ENCODE measurements at places on chromosomes 2 and 18. TPM values are rescaled to one million over a fixed set of nuclear protein-coding genes. Genes with fewer than 3 reads are reported as not detected.
A peak's percentile ranks its signal among the peaks of the same experiment; 100 is the strongest.

DNA sequence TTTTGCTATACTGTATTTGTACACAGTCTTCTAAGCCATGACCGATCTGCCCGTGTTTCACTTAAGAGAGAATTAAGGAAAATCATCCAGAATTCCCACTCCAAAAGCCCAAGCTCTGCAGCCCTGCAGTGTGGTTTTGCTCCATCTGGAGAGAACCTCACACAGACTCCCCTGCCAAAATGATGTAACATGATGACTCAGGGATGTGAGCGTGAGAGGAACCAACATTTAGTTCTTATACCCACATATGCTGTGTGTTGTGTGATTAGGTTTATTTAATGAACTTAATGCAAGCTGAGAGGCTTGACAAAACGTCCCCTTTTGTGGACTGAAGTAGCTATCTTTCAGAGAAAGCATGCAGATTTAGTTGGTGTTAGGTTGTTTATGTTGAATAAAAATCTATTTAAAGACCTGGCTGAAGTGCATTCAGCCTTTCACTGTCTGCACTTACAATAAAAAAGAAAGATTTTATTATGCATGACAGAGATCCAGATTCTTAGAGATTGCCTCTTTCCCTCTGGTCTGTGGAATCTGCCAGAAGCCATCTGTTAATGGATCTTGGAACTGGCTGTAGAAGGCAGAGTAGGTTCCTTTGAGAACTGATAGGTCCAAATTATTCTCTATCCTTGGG is 6.3 kb downstream of the RAB12 start:
- DNase-seq, result no peak
- H3K4me1 ChIP-seq, result peaks cover 52% of the 10 kb centered on the region
- peak overlapping the region; percentile 76 for H3K27ac ChIP-seq
- H3K27me3 ChIP-seq, result no peaks in the 10 kb centered on the region
- peak overlapping the region; percentile 6 for H3K4me3 ChIP-seq

DNA sequence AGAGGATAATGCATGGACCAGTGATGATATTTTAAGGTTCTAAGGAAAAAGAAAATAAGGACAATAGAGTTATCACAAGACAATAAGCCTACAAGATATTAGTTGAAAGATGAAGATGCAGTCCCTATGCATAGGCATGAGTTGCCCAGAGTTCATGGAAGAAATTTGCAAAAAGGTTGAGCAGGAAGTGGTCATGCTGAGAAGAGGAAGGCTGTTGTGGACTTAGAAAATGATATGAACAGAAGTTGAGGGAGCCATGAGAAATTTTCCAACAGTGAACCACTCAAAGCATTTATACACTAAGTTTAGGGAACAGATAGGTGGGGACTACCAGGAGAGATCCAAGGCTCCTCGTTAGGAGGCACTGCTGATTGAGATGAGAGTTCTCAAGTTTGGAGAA is 3.5 kb downstream of the OSBPL6 start:
- H3K36me3 ChIP-seq, result no peaks in the 10 kb centered on the region
- no peak overlapping the region for H3K4me3 ChIP-seq
- no peak overlapping the region for H3K27ac ChIP-seq
- H3K4me1 ChIP-seq, result peaks cover 19% of the 10 kb centered on the region
- H3K27me3 ChIP-seq, result peaks cover 7% of the 10 kb centered on the region
- DNase-seq, result peak; percentile 21

DNA sequence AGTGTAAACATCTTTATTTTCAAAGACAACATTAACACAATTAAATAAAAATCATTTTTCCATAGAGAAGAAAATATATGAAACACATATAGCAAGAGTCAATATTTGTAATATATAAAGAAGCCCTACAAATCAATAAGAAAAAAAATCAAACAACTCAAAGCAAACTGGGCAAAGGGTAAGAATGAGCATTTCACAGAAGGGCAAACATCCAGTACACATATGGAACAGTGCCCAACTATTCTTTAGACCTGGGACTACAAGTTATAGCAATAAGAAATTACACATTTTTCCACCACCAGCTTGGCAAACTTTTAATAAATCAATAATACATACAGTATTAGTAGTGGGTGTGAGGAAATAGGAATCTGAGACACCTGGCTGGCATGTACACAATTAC is 324.1 kb downstream of the CYP26B1 start:
- H3K4me3 ChIP-seq, result no peak overlapping the region
- H3K27me3 ChIP-seq, result no peaks in the 10 kb centered on the region
- no peaks in the 10 kb centered on the region for H3K4me1 ChIP-seq
- no peak for DNase-seq
- H3K27ac ChIP-seq, result no peak overlapping the region

DNA sequence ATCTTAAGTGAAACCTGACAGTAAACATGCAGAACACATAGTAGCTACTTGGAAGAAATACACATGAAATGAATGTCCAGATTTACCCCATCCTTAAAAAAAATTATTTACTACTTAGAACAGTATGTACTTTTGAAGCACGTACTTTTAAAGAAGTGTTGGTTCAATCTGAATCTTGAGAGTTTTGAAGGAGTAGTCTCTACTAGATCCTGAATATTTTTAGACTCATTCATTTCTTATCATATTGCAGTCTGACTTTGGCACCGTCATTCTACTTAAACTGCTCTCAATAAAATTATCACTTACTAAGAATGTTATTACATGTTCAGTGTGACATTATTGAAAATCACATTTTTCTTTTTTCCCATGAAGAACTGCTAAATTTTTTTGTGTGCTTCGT is 187.8 kb downstream of the DPP4 start:
- DNase-seq, result no peak
- H3K36me3 ChIP-seq, result no peaks in the 10 kb centered on the region
- no peak overlapping the region for H3K27ac ChIP-seq
- no peaks in the 10 kb centered on the region for H3K4me1 ChIP-seq
- no peaks in the 10 kb centered on the region for H3K27me3 ChIP-seq
- no peak overlapping the region for H3K4me3 ChIP-seq

- no peaks in the 10 kb centered on the region for H3K4me1 ChIP-seq
- H3K36me3 ChIP-seq, result peaks cover 24% of the 10 kb centered on the region
- no peaks in the 10 kb centered on the region for H3K27me3 ChIP-seq
- no peak for DNase-seq
Observed at GRCh38 chr18:46856973-46857372, 60.3 kb downstream of the PIAS2 start.

GRCh38 chr2:75556679-75557366 is 3.9 kb downstream of the EVA1A start:
- H3K4me1 ChIP-seq, result peaks cover 8% of the 10 kb centered on the region
- DNase-seq, result peak; percentile 83
- no peaks in the 10 kb centered on the region for H3K36me3 ChIP-seq
- no peak overlapping the region for H3K4me3 ChIP-seq

DNA sequence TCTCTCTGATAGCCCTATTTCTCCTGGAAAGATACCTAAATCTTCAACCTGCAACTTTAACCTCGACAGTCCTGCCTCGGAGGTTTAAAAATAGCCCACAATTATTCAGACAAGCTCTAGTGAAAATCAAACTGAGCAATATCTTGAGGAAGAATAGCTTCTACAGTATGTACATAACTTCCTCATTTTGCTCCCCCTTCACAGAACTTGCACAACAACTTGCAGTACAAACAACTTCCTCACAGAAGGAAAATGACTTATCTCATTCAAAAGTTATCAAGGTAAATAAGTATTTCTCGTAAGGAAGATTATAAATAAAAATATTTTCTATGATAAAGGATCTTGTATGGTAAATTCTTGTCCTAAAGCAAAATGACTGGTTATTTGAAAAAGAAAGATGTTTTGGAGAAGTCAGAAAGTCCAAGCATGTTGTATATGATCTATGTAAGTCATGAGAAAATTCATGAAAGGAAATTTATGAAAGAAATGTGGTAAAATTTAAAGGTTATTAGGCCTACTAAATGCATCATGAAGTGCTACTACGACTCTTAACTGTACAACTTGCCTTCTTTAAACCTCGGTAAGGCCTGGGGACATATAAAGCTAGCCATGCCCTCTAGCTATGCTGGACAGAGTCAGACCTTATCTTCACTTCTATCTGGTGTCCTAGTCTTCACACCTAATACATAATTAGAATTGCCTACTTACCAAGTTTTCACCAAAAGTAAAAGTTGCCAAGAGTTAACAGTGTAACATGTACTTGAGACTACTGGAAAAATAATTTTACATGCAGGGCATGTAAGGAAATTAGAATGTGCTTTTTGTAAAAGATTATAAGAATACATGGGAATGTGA is 394.5 kb downstream of the DLGAP1 start:
- no peaks in the 10 kb centered on the region for H3K36me3 ChIP-seq
- H3K27me3 ChIP-seq, result no peaks in the 10 kb centered on the region
- DNase-seq, result no peak
- no peaks in the 10 kb centered on the region for H3K4me1 ChIP-seq
- H3K27ac ChIP-seq, result no peak overlapping the region
- H3K4me3 ChIP-seq, result no peak overlapping the region

DNA sequence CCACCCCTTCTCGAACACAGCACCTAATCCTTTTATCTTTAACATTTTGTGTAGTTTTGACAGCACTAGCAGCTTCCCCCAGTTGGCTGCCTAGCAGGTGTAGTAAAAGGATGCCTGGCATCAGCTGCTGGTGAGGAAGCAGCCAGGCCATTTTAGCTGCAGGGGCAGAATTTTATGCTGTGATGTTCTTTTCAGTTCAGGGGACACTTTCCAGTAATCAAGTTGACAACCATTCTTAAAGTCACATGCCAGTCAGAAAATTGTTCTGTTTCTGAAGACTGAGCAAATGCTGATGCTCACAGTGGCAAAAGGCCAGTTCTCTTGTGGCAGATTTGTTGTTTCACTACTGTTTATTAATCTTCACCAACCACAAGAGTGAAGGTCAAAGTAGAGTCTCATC is 570.8 kb downstream of the CCDC85A start:
- no peaks in the 10 kb centered on the region for H3K27me3 ChIP-seq
- H3K36me3 ChIP-seq, result no peaks in the 10 kb centered on the region
- no peak overlapping the region for H3K27ac ChIP-seq
- H3K4me3 ChIP-seq, result no peak overlapping the region
- H3K4me1 ChIP-seq, result no peaks in the 10 kb centered on the region

DNA sequence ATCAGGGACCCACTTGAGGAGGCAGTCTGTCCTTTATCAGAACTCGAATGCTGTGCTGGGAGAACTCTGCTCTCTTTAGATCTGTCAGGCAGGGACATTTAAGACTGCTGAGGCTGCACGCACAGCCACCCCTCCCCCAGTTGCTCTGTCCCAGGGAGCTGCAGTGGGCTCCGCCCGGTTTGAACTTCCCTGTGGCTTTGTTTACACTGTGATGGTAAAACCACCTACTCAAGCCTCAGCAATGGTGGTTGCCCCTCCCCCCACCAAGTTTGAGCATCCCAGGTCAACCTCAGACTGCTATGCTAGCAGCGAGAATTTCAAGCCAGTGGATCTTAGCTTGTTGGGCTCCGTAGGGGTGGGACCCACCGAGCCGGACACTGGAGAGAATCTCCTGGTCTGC is 11.8 kb upstream of the LHCGR start:
- H3K27ac ChIP-seq, result no peak overlapping the region
- H3K27me3 ChIP-seq, result no peaks in the 10 kb centered on the region
- no peak overlapping the region for H3K4me3 ChIP-seq
- no peaks in the 10 kb centered on the region for H3K36me3 ChIP-seq

- H3K27ac ChIP-seq, result no peak overlapping the region
- DNase-seq, result no peak
- H3K27me3 ChIP-seq, result no peaks in the 10 kb centered on the region
- H3K4me1 ChIP-seq, result peaks cover 17% of the 10 kb centered on the region
Observed at GRCh38 chr2:191636235-191636543, 41.7 kb upstream of the NABP1 start.

GRCh38 chr2:33577084-33577483 is 22.0 kb downstream of the FAM98A start:
- H3K4me1 ChIP-seq, result no peaks in the 10 kb centered on the region
- no peaks in the 10 kb centered on the region for H3K27me3 ChIP-seq
- no peak for DNase-seq
- no peaks in the 10 kb centered on the region for H3K36me3 ChIP-seq
- no peak overlapping the region for H3K27ac ChIP-seq

DNA sequence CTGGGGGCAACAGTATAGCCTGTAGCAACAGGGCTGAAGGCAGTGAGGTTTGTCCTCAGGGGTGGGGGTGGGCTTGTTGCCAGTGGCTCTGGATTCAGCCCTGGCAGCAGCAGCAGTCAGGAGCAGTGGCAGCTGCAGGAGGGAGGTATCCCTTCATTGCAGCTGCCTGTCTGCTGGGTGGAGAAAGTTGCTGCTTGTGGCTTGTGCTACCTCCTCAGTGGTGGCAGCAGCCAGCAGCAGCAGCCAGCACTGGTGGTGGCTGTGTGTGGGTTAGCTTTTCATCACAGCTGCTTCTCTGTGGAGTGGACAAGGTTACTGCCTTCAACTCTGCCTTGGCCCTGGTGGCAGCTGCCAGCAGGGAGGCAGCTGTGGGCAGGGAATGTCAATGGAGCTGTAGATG is 94.9 kb downstream of the ARL6IP6 start:
- H3K27me3 ChIP-seq, result no peaks in the 10 kb centered on the region
- no peaks in the 10 kb centered on the region for H3K4me1 ChIP-seq
- no peak for DNase-seq
- no peak overlapping the region for H3K27ac ChIP-seq

- no peaks in the 10 kb centered on the region for H3K36me3 ChIP-seq
- no peak overlapping the region for H3K4me3 ChIP-seq
- H3K4me1 ChIP-seq, result no peaks in the 10 kb centered on the region
- no peaks in the 10 kb centered on the region for H3K27me3 ChIP-seq
- H3K27ac ChIP-seq, result no peak overlapping the region
- DNase-seq, result no peak
Observed at GRCh38 chr2:72851333-72851732, 25.5 kb upstream of the EXOC6B start.

GRCh38 chr18:37537868-37538525 is 27.6 kb downstream of the CELF4 start:
- H3K4me1 ChIP-seq, result no peaks in the 10 kb centered on the region
- H3K36me3 ChIP-seq, result no peaks in the 10 kb centered on the region
- no peak overlapping the region for H3K4me3 ChIP-seq
- H3K27me3 ChIP-seq, result peaks cover 11% of the 10 kb centered on the region

DNA sequence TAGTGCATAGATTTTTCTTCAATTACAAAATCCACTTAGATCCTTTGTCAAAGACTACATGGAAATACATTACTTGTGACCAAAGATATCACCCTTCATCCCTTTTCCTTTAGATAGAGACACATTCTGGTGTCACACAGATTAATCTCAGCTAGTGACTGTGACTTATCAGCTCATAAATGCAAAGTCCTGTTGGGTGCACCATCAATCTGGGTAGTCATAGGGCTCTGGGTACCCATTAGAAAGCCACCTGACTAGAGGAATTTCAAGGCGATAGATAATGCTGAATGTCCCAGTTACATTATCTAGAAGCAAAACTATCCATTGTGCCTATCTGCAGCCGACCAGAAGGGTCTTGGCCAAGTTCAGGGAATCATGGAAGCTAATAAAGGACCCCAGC is 2.6 kb upstream of the APOB start:
- H3K36me3 ChIP-seq, result no peaks in the 10 kb centered on the region
- no peak for DNase-seq
- H3K4me3 ChIP-seq, result no peak overlapping the region
- no peaks in the 10 kb centered on the region for H3K27me3 ChIP-seq
- H3K4me1 ChIP-seq, result peaks cover 31% of the 10 kb centered on the region
- no peak overlapping the region for H3K27ac ChIP-seq

GRCh38 chr2:78644854-78645253 is 380.6 kb upstream of the REG3G start:
- no peaks in the 10 kb centered on the region for H3K4me1 ChIP-seq
- no peak for DNase-seq
- H3K27ac ChIP-seq, result no peak overlapping the region
- no peaks in the 10 kb centered on the region for H3K27me3 ChIP-seq

The OR6B2 gene
- total RNA-seq, result not detected

The LRRC30 gene
- not detected for total RNA-seq

The PARD6G gene
- total RNA-seq, result 11.3 TPM

The CHRNG gene
- not detected for total RNA-seq

The NR4A2 gene
- 0.42 TPM for total RNA-seq

The COA5 gene
- 48.2 TPM for total RNA-seq

The POTEJ gene
- not detected for total RNA-seq

The HOXD4 gene
- 2.9 TPM for total RNA-seq

All from esophagus muscularis mucosa (tissue), 4 donors.